ENCODE measurements at places on chromosomes 11 and 22.
A peak's percentile ranks its signal among the peaks of the same experiment; 100 is the strongest.

DNA sequence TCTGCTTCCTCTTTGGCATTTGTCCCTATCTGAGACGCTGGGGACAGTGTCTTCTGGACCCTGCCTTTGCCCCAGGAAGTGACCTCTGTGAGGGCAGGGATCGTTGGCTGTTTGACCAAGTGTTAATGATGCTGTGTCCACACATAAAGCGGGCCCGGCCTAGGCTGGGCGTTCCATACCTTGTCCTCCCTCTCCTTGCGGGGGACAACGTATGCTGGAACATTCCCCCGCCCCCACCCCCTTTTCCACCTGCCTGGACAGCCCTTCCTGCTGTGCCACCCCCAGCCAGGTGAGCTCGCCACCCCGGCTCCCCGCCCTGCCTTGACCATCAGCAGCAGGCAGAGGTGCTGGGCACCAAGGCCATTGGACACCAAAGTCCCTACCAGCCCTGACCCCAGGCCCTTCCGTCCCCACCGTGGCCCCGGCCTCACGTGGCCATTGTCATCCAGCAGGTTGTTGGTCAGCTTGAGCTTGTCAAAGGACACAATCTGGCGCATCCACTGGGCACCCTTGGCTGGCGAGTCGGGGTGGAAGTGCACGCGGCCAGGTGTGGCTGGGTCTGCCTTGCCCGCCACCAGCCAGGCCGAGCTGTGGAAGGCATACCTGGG, 4.1 kb upstream of the NUDT8 start:
- DNase-seq, result no peak

DNA sequence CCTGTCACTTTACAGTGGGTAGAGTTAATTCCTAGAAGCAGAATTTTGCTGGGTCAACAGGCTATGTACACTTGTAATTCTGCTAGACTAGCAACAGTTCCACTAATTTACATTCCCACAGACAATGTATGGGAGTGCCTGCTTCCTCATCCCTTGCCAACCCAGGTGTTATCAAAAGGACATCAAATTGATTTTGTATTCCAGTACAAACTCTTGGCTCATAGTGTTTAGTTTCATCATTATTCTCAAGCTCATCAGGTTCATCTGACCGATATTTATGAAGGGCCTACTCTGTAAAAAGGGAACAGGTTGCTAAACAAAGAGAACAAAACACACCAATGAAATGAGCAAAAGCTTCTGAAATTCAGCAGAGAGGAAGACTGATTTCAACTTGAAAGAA, 30.7 kb downstream of the PITPNB start:
- no peak for DNase-seq

DNA sequence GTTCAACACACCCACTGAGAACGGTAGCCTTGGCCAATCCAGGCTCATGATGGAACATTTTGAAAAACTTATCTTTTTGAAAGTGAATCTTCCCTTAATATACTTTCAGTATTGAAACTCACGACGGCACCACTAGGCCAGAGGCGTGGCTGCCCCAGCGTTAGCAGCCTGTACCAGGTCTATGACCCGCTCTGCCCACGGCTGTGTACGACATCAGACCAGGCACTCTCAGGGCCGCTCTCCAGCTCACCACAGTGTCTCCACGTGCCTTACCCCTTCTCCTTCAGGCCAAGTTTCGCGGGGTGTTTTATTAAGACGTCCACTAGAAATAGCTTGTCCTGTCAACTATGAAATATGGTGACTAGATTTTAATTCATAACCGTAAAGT, 31.2 kb downstream of the ALG12 start:
- DNase-seq, result no peak

DNA sequence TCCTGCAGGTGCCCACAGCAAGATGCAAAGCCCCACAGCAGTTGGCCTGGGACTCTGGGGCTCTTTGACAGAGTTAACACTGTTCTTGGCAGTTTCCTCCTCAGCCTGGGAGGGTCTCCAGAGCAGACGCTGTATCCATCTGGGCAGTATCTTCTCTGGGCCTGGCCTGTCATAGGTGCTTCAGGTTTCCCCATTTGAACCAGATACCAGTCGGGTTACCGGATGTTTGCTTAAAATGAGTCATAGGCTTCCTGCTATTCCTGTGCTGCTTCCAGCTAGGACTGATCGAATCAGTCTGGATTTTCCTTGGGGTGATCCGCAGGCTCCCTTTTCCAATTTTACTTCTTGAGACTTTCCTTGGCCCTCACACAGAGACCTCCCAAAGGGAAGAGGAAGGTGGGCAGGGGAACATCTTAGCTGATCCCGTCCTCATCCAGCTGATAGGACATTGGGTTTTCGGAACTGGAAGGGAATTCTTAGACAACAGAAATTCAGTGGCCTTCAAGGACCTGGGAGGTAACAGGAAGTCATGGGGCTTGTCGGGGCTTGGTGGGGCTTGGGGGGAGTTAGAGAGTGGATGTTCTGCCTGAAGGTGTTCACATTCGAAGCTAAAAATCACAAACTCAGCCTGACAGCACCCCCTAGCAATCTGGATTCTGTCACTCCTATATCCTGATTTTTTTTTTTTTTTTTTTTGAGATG, 2.4 kb upstream of the RANGAP1 start:
- peak; percentile 47 for DNase-seq

DNA sequence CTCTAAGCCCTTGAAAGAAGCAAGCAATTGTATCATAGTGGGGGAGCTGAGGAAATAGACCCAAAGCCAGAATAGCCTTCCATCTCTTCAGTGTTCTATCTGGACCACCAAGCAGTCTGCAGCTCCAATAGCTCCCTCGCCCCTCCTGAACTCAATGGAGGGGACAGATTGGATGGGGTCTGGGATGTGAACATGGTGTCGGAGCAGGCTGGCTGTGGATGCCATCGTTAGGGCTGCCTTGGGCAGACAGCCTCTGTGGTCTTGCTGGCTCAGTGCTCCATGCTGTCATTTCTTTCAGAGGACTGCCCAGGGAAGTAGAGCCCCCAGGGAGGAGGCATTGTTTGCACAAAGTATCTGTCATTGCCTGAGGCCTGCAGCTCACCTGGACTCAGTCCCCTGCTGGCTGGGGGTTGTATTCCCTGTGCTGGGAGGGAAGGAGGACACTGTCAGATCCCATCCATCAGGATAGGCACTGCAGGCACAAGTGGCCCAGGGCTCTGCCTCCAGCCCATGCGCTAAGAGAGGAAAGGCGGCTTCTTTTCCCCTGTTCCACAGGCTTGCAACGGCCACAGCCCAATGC, 537.7 kb downstream of the BUD13 start:
- no peak for DNase-seq

- DNase-seq, result peak; percentile 61
These were observed 4.9 kb downstream of the CWC15 start for GRCh38 chr11:94968334-94968958.

DNA sequence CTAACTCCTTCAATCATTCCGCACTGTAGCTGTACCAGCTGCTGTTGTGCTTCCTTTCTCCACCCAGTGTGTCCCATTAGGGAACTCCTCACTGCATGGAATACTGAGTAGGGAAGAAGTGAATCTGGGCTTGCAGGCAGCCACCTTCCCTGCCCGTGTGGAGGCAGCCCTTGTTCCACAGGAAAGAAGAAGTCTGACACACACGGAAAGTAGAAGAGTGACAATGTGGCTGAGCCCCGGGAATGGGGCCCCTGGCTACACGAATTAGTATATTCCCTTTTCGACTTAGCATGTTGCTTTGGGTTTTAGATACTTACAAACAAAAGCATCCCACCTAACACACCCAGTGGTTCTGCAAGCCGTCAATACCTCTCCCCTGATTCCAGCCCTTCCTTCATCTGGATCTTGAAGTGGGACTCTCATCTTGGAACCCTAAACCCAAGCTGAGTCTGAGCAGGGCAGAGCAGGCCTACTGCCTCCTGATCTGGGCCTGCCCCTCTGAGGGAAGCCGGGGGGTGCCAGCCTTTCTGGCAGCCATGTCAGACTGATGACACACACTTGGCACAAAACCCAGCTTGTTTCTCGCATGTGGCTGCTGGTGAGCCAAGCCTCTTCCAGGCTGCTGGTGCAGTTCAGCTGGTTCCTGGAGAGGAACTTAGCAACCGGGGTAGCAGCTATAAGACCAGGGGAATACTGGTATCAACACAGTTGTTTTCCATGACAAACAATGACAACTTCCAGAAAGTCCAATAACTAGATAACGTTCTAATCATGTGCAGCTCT, 71.6 kb downstream of the C11orf58 start:
- peak; percentile 80 for DNase-seq

- no peak for DNase-seq
These were observed 396 bp downstream of the OSBP start for GRCh38 chr11:59615120-59615636.

- DNase-seq, result no peak
These were observed 13.2 kb upstream of the TSKU start for GRCh38 chr11:76769645-76770586.

DNA sequence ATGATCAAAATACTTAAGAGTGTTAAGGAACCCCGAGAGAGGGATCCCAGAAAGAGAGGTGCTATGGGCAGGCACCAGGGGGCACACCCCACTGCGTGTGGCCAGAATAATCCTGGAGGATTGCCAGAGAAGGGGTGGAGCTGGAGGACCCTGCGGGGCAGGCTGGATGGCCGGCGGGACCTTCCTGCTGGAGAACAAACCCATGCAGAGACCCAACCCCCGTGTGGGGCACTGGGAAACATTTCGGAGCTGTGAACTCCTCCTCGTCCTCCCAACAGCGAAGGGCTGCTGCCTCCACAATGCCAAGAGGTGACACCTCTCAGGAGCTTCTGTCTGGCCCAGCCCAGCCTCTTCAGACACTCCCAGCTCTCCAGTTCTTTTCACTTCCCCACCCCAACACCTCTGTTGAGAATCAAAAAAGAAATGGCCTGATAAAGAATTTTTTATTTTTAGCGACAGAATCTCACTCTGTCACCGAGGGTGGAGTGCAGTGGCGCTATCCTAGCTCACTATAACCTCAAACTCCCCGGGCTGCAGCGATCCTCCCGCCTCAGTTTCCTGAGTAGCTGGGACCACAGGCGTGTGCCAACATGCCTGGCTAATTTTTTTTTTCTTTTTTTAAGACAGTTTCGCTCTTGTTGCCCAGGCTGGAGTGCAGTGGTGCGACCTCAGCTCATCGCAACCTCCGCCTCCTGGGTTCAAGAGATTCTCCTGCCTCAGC, 25.6 kb downstream of the RHOD start:
- DNase-seq, result no peak

DNA sequence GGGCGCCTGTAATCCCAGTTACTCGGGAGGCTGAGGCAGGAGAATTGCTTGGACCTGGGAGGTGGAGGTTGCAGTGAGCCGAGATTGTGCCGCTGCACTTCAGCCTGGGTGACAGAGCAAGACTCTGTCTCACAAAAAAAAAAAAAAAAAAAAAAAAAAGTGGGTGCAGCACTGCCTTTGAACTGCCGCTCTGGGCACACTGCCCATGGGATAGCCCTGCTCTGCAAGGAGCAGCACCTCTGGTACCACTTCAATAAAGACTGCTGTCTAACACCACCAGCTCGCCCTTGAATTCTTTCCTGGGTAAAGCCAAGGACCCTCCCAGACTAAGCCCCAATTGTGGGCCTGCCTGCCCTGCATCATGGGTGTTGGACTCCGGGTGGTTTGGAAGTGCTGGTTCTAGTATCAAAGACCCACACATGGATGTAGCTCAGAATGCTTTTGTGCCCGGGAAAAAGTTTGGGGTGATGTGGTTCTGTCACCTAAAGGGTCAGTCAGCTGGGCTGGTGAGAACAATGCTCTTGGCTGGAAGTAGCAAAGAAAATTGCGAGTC, 444.3 kb downstream of the TBC1D22A start:
- DNase-seq, result no peak

DNA sequence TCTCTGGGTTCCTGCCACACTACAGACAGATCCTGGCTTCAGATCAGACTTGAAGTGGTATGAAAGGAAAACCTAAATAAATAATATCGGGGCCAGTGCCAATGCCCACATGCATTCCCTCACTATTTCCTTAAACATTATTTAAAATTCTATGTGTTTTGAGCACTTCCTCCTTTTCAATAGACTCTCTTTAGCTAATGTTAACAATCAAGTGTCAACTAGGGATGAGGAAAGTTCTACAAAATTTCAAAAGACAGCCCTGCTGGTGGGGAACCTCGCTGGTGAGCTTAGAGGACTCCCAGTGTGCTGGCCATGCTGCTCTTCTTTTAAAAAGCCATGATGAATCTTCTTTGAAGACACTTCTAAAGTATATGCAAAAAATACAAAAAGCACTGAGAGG, 87.5 kb downstream of the ENTHD1 start:
- no peak for DNase-seq

DNA sequence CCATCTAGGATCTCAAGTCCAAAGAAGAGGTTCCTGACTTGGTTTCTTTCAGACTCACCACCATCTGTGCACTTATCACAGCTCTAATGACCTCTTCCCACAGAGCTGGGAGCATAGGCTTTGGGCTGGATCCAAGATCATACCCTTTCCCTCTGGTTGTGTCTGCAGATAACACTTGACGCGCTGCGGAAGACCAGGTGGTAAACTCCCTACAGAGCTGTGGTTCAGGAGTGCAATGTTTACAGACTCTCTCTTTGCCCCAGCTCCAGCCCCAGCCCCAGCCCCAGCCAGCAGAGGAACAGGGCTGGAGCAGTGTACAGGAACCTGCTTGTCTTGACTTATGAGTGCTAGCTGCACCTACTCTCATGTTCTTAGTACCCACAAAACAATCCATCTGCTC, 274.4 kb upstream of the SYN3 start:
- DNase-seq, result no peak

DNA sequence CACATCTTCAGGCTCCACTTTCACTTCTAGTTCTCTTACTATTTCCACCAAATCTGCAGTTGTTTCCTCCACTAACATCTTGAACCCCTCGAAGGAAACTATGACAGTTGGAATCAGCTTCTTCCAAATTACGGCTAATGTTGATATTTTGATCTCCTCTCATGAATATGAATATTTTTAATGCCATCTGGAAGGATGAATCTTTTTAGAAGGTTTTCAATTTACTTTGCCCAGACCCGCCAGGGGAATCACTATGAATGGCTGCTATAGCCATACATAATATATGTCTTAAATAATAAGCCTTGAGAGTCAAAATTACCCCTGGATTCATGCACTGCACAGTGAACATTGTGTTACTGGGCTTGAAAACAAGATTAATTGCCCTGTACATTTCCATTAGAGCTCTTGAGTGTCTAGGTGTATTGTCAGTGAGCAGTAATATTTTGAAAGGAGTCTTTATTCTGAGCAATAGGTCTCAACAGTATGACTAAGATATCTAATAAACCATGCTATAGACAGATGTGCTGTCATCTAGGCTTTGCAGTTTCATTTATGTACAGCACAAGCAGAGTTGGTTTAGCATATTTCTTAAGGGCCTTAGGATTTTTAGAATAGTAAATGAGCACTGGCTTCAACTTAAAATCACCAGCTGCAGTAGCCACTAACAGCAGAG, 48.3 kb upstream of the LRRC55 start:
- no peak for DNase-seq

DNA sequence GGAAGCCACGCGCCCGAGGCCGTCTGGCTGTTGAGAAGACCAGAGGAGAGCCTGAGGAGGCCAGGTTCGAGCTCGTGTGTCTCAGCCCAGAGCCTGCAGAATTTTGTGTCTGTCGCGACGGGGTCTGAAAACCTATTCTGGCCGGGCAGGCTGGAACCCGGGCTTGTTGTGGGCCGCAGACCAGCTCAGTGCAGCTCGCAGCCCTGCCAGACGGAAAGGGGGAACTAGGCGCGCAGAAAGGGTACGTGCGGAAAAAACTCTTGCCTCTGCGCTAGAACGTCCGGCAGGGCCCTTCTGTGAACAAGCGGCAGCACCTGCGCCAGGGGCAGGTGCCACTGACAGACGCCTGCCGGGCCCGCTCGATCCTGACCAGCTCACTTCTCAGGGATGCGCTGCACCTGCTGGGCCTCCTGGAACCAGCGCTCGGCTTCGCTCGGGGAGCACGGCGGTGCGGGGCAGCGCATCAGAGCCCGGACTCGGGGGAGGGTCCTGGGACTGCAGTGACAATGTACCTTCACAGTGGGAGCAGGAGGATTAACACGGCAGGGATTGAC, 409.3 kb downstream of the BRD1 start:
- DNase-seq, result no peak

Data from AG20443 (cell line).